OCI-LY7 (cell line): ENCODE measurements at places on chromosomes 1 and 21.

GRCh38 chr1:44460107-44460882, 55.2 kb downstream of the RNF220 start:
- no peak for DNase-seq

GRCh38 chr1:30489737-30490389, 233.5 kb downstream of the MATN1 start:
- no peak for DNase-seq

DNA sequence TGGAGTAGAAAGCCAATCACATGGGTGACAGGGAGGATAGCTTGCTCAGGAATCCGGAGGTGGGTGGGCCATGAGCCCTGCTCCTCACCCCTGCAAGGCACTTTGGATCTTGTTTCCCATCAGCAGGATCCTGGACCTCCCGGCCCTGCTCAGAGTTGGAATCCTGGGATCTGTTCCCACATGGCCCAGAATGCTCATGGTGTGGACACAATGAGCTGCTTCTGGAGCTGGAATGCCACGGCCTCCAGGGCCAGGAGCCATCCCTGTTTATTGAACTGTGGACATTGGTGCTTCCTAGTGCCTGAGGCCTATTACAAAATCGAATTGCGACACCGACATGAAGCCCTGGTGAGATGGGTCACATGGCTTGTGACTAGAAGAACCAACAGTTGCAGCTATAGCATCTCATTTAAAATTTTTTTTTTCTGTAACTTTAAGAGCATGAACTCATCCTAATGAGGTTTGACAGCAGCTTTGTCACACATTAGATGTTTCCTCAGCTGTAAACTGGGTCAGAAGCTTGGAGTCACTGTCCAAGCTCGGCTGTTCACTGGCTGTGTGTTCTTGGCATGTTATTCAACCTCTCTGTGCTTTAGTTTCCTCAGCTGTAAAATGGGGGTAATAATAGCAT, 40.4 kb upstream of the GOLT1A start:
- DNase-seq, result no peak

GRCh38 chr1:82487778-82488177, 687.0 kb downstream of the ADGRL2 start:
- DNase-seq, result no peak

DNA sequence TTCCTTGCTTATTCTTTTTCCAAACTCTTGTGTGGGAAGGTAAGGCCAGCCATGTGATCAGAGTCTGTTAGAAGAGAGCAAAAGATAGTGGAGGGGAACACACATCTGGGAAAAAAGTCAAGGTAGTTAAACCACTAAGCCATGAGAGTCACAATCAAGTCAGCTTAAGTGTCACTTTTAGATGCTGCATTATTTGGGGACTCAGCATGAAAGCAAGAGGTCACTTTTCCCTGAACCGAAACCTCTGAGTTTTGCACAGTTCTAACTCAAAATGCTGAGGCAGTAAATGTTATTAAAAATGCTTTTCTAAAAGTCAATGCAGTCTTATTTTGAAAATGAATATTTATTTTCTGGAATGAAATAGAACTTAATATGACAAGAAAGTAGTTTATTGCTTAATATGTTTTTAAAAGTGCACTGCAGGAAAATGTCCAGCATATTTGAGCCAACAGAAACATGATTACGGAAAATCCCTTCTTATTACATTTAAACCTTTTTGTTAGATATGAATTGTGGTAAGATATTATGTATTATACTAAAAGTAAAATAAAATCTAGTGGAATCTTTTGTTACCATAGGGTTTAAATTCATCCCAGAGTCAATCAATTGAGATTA, 69.3 kb downstream of the RBM11 start:
- no peak for DNase-seq

GRCh38 chr1:99851850-99852454, 1.8 kb downstream of the AGL start:
- DNase-seq, result no peak

GRCh38 chr1:109634771-109635750, 15.4 kb downstream of the AMPD2 start:
- DNase-seq, result no peak

- DNase-seq, result no peak
Measured at GRCh38 chr1:212712451-212713303, 13.0 kb upstream of the BATF3 start.

DNA sequence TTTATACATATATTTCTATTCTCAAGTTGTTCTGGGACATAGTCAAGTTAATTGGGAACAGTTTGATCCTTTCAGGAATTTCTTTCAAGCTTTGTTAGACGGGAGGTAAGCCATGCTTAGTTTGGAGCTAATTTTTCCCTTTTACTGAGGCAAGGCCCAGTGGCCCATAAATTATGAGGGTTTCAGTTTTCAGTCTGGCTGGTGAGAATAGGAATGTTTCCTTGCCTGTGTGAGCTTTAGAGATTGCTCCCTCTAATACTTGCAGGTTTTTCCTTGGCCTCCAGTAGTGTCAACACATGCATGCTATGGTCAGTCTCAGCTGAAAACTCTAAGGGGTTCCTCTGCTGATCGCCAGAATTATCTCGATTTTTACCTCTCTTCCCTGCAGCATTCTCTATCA, 14.1 kb upstream of the PHGDH start:
- no peak for DNase-seq

DNA sequence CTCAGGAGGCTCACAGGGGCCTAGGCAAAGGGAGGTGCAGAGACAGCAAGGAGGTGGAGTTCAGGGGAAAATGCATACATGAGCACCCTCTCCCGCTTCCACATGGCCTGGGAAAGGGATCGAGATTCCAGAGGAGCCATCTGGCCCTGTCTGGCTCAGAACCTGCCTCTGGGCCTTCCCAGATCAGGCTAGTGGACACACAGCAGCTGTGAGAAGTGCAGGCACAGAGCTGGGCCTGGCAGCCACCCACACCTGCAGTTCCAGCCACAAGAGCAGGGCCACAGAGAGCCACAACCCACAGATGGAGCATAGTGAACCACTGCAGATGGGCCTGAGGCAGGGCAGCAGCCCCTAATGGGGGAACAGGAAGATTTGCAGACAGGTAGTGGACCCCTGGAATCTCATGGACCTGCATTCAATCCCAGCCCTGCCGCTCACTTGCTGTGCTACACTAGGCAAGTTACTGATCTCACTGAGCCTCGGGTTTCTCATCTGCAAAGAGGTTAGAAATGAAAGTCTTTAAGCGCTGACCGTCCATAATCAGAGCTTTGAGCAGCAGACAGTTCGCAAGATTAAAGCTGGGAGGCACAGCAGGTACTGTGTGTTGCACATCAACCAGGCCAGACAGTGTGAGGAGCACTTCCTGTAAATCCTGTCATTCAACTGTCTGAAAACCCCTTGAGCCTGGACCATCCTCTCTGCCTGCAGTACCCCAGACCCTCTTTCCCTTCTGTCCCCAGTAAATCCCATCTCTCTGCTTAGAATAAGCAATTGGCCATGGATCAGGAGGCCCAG, 58.0 kb downstream of the MATN1 start:
- no peak for DNase-seq
